ENCODE measurements at places on chromosomes 1 and 21.

GRCh38 chr1:90262286-90262685 is 267.4 kb downstream of the ZNF326 start:
- no peak for DNase-seq

DNA sequence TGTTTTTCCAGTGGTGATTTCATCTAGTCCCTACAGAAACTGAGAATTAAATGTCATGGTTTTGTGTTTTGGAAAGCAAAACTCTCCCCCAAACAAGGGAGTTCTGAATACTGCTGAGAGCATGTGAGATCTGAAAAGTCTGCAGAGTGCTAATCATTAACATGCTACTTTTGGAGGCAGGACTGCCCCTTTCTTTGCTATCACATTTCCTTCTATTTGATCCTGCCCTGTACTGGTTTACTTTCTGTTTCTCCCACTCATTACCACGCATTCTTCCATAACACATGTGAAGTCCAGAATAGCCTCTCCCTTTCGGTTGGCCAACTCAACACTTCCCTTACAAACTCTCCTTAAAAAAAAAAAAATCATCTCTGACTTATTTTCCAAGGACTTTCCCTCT is 63.6 kb downstream of the GADD45A start:
- DNase-seq: no peak

GRCh38 chr1:23444596-23445390 is 20.2 kb upstream of the TCEA3 start:
- DNase-seq: no peak

GRCh38 chr1:36236302-36236701 is 12.1 kb downstream of the THRAP3 start:
- no peak for DNase-seq

GRCh38 chr1:172720339-172720738 is 61.4 kb downstream of the FASLG start:
- DNase-seq: no peak

DNA sequence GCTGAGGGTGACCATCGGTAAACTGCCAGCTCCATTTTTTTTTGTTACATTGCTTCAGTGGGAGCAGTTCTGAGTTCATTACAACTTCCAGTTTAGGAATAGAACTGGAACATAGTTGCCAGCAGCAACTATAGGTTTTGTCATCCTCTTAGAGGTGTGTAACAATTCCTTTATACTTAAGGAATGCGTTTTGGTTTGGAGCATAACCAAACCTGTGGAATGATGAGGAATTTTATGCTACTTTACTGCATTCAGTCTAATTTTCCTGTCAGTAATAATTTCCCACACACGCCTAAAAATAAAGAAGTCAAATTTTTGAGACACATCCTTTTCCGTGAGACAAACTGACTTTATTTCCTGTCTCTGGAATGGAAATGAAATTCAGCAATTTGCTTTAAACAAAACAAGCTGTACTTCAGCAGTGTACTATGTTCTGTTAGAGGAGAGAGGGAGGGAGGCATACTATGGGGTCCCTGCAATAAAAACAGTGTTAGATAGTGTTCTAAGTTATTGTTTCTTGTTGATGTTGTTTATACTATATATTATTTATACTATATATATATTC is 4.8 kb upstream of the AMPD1 start:
- no peak for DNase-seq

- DNase-seq: no peak
Measured at GRCh38 chr1:188584119-188584518, 1755.4 kb downstream of the PLA2G4A start.

- no peak for DNase-seq
Measured at GRCh38 chr1:90781534-90781933, 64.4 kb upstream of the BARHL2 start.

DNA sequence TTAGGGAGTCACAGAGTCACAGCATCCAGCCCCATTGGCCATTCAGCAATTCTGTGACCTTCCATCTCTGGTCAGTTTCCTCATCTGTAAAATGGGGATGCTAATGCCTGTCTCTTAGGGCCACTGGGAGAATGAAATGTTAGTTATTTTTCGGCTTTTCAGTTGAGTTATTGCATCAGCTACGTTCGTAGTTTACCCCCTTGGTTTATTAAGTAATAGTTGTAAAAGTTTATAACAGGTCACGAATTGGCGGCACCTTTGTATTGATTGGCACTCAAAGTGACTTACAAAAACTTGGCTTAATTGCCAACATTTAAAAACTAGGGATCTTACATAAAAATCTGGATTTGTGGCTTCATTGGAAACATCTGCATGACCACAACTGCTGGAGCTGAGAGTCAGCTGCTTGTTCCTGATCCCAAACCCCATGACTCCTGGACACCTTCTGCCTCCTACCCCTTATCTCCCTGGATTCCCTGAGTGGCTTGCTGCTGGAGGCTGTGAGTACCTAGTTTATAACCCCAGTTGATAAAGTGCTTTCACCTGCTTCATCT is 23.0 kb upstream of the SLC1A7 start:
- no peak for DNase-seq

DNA sequence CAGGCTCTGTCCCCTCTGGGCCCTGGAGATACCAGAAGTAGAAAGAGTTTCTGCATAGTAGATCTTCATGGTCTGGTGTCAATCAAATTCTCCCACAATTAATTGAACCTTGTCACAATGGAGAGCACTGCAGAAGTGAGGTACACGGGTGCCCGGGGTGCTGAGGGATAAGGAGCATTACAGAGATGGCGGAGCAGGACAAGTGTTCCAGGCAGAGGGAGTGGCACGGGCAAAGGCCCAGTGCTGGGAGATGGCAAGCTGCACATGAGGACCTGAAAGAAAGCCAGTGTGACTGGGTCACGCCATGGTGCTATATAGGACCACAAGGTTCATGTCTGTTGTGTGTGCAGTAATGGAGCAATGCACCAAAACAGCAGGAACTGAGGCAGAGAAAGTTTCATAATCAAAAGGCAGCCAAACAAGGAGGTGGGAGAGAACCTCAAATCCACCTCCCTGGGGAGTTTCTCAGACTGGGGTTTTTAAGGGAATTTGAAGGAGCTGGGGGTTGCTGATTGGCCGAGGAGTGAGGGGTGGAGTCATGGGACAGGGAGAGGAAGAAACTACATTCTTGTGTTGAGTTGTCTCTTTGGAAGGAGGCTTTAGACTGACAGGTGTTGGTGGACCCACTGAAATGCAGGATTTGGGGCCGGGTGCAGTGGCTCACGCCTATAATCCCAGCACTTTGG is 27.7 kb downstream of the ACOT11 start:
- no peak for DNase-seq

- DNase-seq: no peak
Measured at GRCh38 chr1:54095546-54096226, 42.3 kb downstream of the TCEANC2 start.

GRCh38 chr1:225882694-225883615 is 775 bp upstream of the TMEM63A start:
- DNase-seq: no peak

- DNase-seq: peak; percentile 65
Measured at GRCh38 chr1:234478152-234478480, 863 bp downstream of the TARBP1 start.

DNA sequence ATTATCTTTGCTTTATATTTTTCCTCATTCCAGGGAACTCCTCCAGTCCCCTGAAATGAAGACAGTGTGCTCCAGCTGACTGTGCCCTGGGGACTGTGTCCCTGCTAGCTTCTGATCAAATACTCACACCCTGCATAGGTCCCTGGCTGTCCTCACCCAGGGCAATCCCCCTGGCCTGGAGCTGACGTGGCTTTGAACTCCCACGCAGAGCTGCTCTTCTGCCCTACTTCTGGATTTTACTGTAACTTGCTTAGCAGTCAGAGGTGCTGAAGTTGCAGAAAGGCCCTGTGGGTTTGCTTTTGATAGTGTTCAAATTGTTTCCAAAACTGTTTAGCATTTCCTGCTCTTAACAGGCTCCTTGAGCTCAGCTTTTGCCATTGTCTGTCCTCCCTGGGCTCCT is 186.5 kb downstream of the FASLG start:
- DNase-seq: no peak

DNA sequence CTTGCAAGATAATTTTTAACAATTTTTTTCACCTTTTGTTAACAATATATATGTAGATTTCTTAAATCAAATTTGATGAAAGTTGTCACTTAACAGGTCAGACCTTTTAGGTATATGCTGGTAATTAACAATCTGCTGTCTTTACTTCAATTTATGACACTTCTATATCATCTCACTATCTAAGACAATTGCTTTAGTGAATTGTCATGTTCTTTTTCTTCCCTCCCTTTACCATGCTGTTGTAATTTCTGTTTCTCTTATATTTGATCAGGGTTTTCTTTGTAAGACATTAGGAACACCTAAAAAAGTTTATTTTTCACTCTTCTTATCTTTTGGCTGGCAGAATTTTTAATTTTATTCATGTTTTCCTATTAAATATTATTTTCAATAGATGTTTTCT is 2.0 kb downstream of the IFI16 start:
- no peak for DNase-seq

DNA sequence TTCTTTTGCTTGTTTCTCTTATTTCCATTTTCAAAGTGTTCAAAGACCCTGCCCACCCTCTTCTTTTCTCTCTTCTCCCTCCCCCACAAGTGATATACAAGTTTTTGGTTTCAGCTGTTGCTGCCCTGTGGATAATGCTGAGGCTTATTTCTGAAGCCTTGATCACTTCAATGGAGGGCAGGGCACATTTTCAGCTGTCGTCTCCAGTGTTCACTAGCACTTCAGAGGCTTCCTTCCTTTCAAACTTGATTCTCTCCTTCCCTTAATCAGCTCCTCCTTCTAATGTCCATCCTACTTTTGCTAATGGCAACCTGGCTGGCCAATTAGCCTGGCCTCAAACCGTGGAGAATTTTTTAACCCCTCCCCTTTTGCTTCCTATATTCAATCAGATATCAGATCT is 435.7 kb upstream of the RUNX1 start:
- no peak for DNase-seq

DNA sequence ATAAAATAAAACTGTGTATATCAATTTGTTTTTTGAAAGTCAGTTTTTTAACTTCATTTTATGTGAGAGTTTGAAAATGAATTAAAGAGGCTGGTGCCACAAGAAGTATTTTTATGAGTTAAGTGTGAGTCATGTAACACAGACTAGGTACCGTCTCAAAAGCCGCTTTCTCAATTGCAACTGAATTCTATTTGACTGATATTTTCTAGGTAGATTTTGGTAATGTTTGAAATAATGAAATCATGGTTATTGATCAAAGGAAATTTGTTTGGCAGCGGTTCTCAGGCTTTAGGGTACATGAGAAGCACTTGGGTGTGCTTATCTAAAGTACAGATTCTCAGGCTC is 4.6 kb downstream of the SNX27 start:
- no peak for DNase-seq

DNA sequence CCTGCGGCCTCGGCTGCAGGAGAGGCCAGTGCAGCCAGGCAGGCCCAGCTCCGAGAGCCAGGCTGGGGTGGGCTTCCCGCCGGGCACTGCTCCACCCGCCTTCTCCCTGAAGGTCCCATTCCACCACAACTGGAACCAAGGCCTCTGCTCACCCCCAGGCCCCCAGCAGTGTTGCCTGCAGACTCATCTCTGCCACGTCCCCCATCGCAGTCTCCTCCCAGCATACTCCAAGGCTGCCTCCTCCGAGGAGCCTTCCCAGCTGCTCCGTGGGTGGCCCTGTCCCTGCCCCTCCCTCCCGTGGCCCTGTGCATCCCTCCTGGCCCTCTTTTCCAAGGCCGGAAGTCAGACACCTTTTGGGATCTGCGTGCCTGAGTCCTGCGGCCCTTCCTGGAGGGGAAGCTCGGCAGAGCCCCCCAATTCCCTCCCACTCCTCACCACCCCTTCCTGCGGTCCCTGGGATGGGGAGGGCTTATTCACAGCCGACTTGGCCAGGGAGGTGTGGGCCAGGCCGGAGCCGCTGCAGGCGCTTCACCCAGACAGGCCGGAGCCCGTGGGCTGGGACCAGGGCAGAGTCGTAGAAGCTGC is 47.6 kb downstream of the SLX9 start:
- no peak for DNase-seq

- DNase-seq: no peak
Measured at GRCh38 chr1:52189898-52190480, 48.1 kb downstream of the ZFYVE9 start.

DNA sequence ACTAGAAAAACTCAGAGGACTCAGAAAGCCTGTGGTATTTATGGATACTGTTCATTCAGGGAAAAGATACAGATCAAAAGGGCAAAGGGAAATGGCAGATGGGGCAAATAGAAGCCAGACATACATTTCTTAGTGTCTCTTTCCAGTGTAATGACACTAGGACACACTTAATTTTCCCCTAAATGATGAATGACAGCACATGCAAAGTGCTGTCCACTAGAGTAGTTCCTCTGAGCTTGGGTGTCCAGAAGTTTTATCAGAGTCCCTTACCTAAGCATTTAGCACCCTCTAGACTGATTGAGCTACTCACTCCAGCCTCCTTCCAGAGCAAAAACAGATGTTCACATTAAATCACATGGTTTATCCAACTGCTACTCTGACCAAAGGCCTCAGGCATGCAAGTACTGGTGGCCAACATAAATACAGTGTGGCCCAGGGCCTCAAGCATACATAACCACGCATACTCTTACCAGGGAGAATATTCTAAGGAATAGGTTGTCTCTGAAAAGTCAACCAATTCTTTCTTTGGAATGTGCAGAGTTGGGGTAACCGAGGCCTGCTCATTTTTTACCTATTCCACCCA is 166.9 kb downstream of the NCAM2 start:
- DNase-seq: no peak

DNA sequence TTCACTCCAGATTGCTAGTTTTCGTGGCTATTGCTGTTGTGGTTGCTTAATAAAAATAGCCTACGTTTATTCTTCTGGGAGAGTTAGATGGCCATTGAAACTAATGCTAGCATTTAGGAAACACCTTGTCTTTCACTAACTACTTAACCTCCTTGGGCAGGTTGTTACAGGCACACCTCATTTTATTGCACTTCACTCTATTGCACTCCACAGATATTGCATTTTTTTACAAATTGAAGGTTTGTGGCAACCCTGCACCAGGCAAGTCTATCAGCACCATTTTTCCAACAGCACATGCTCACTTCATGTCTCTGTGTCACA is 11.3 kb upstream of the MARK1 start:
- no peak for DNase-seq

DNA sequence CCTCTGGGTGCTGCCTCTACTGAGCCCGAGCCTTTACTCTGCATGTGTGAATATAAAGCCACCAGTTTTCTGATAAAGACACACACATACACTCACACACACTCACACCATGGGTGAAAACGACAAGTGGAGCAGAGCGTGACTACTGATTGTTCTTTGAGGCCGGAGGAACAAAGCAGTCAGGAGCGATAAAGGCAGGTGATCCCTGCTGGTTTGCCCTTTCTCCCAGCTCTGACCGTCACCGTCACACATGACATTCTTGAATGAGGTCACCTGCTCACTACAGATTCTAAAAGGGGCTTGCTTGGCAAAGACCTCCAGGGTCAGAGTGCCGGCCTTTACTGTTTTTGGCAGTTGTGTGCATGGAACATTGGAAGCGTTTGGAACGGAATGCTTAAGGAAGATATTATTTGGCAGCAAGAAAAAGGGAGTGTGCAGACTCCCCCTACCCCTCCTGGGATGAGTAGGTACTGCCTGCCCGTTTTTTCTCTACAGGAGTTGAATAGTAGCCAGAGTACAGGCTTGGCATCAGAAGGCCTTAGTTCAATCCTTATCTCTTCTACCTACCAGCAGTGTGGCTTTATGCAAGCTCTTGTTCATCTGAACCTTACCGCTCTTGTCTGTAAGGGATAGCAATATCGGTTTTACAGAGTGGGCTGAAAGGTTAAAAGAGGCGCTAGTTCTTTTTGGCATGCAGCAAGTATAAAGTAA is 79.7 kb downstream of the PBX1 start:
- DNase-seq: peak; percentile 78

GRCh38 chr1:4880626-4881025 is 226.2 kb downstream of the AJAP1 start:
- DNase-seq: no peak

- DNase-seq: peak; percentile 13
Measured at GRCh38 chr1:22662318-22662717, 9.3 kb downstream of the C1QB start.
